Activated CD8-positive, alpha-beta memory T cell treated with anti-CD3 and anti-CD28 coated beads for 36 hours (primary cell): ENCODE measurements at places on chromosomes 4 and X. TPM values are rescaled to one million over a fixed set of nuclear protein-coding genes. Genes with fewer than 3 reads are reported as not detected.

Gene FAM9A
- total RNA-seq, result not detected

Gene RAB40A
- total RNA-seq, result 0.25 TPM

Gene CHRDL1
- not detected for total RNA-seq

Gene NPNT
- total RNA-seq, result not detected

Gene AADAT
- total RNA-seq, result not detected

Gene VSIG4
- not detected for total RNA-seq
